ENCODE measurements at places on chromosomes 1 and 21.

DNA sequence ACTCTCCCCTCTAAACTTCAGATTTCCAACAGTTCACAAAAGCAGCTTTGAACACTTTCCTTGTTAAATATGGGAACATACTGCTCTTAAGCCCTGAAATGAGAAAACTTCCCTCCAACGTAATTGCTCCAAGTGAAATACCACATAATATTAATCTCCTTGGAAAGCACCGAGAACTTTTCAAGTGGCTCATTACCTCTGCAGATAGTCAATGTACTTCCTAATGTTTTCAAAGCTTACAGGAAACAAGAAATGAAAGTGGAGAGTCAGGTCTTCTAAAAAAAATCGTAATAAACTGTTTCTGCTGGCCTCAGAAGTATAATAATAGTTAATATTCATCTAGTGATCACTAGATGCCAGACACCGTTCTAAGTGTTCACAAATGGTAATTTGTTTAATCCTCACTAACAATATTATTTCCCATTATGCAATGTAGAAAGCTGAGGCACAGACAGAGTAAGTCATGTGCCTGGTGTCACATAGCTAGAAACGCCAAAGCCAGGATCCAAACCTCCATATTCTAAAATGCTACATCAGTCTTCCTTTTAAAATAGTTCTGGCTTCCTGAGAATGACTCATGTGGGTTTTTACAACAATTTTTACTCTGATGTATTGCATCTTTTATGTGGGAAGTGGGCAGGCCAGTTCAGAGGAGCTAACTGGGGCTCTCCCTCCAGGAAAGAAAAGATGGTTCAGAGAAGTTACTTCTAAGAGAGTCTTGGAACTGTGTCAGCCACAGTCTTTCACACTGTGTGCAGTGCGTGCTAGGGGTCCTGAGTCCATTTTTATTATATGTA is 177.2 kb downstream of the PLPPR4 start:
- no peak for DNase-seq

DNA sequence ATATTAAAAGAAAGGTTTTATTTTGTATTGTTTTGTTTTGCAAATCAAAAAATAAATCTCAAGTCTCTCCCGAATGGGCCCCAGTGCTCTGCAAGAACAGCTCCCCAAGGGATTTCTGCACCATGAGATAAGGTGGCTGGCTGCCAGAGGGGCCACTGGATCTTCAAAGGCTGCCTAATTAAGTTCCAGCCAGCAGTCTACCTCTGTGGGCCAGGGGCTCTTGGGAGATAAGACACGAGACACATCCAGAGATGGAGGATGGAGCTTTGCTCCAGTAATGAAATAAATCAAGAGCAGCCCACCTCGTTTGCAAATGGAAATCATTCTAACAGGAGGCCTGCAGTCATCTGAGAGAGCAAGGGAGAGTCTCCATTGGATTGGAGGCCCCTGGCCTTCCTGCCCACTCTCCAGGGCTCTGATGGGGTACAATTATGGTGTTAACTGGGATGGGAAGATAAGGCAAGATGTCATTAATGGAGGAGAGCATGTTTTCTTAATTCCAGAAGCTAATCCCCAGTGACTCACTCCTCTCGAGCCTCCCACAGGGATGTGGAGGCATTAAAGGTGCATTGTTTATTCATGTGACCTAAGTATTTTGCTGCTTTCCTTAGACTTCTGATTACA is 155.2 kb upstream of the KAZN start:
- DNase-seq = no peak

GRCh38 chr1:31562707-31563360 is 13.5 kb upstream of the TINAGL1 start:
- no peak for DNase-seq

DNA sequence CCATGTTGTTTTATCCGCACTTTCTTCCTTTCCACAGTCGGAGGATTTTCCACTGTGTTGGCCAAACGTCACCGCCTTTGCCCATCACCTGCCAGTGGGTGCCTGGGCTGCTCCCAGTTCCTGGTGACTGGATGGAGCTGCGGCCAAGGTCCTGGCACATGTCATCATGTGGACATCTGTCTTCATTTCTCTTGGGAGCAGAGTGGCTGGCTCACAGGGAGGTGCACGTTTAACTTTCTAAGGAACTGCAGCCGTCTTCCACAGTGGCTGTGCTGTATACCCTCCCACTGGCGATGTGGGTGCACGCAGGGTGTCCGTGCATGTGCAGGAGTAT is 19.5 kb upstream of the RNF223 start:
- DNase-seq = no peak

- DNase-seq = no peak
These were observed 72.1 kb downstream of the ZNF648 start for GRCh38 chr1:181989261-181989920.

- DNase-seq = no peak
These were observed 8.4 kb downstream of the PCBP3 start for GRCh38 chr21:45651921-45652320.

DNA sequence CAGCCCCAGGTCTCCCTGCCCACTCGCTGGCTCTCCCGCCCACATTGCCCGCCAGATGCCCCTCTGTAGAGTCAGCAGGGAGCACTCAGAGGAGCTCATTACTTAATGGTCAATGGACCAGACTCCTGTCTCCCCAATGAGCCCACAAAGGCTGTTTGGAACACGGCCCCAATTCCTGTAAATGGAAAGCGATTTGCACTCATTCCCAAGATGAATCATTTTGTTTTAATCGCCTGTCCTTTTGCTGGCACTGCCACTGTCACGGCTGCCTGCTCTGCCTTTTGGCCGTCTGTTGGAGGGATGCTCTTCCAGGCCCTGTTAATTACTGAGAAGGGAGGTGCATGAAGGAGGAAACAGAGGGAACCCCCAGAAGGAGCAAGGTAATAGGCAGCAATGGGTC is 44.8 kb upstream of the ATP2B4 start:
- no peak for DNase-seq

- no peak for DNase-seq
These were observed at the start of gene CYP4X1 for GRCh38 chr1:47023268-47024140. CYP4X1 (plus strand) TSS chr1:47023669; CDS start chr1:47023818, 149 bp downstream.

GRCh38 chr21:42534421-42535378 is 21.0 kb downstream of the SLC37A1 start:
- no peak for DNase-seq

DNA sequence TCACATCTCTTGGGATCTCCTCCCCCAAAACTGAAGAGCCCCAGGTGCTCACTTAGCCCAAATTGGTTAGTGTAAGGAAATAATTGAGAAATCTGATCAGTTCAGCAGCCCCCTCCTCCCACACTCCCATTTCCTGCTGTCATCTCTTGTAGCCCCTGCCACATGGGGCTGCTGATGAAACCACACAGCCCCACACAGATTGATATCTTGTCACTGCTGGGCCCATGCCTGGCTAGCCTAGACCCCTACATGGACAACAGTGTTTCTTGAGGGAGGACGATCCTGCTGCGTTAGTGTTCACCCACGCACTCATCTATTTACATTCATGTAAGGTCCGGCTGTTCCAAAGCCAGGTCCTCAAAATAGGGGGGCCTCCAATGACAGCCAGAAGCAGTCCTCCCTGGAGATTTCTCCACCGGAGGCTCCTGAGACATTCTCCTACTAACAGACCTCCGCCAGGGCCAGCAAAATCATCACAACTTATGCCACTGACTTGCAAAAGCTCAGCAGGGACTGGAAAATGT is 23.9 kb upstream of the RXRG start:
- no peak for DNase-seq

- no peak for DNase-seq
These were observed 8.9 kb upstream of the LGALS8 start for GRCh38 chr1:236514703-236515442.

DNA sequence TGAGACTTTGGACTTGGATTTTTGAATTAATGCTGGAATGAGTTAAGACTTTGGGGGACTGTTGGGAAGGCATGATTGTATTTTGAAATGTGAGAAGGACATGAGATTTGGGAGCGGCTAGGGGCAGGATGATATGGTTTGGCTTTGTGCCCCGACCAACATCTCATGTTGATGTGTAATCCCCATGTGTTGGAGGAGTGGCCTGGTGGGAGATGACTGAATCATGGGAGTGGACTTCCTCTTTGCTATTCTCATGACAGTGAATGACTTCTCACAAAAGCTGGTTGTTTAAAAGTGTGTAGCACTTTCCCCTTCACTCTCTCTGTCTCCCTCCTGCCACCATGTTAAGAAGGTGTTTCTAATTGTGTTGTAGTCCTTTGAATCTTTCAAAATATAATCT is 9.3 kb upstream of the PHGDH start:
- no peak for DNase-seq
